ENCODE measurements at places on chromosomes 13 and 19.

DNA sequence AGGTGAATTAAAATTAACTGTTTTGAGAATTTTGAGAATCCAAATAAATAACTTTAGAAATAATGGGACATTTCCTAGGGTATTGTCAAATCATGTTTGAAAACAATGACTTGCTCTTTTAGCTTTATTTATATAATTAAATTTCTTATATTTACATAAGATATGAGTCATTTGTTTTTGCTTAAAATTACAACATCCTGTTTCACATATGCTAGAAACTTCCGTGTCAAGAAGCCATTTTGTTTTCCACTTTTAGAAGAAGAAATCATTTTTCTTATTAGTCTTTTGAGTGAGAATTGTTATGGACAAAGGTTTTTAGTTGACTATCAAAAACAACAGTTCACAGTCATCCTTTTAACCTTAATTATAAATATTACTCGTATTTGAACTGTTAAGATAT lies 48.2 kb downstream of the DPY19L3 start:
- no peak for DNase-seq

- DNase-seq: no peak
Observed at GRCh38 chr19:51150627-51151026, 8.5 kb downstream of the SIGLEC7 start.

DNA sequence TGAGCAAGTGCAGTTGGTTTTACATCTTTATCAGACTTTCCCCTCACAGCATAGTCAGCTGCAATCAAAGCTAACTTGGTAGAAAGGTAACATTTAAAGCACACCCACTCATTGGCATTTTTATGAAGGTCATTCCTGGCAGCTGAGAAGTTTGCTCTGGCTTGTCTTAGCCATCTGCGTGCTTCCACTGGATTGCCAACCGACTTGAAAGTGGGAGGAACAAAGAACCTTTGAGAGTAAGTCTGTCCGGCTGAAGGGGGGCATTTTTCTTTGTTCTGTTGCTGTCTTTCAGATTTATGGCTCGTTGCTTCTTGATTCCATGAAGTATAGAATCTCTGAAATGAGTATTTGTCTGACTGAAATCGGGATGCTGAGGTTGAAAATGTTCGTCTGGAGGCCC lies 103.1 kb downstream of the SACS start:
- DNase-seq: no peak

GRCh38 chr19:13613447-13613846 lies 107.2 kb upstream of the CACNA1A start:
- no peak for DNase-seq

GRCh38 chr13:34128661-34129060 lies 310.7 kb downstream of the RFC3 start:
- DNase-seq: no peak

DNA sequence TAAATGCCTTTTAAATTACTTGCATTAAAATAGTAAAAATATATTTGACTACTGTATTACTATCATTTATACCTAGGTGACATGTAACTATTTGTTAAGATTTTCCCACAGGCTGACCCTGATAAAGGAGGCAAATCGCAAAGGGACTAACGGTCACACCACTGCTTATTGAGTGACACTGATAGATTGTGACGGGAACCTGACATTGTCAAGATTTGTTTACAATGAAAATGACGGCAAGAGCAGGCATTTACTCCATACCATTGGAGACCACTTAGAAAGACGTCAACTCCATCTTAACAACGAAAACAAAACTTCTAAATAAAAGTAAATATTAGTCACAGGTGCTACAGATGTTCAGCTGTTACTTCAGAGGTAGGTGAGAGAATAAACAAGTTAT lies 289.0 kb downstream of the DACH1 start:
- DNase-seq: no peak

DNA sequence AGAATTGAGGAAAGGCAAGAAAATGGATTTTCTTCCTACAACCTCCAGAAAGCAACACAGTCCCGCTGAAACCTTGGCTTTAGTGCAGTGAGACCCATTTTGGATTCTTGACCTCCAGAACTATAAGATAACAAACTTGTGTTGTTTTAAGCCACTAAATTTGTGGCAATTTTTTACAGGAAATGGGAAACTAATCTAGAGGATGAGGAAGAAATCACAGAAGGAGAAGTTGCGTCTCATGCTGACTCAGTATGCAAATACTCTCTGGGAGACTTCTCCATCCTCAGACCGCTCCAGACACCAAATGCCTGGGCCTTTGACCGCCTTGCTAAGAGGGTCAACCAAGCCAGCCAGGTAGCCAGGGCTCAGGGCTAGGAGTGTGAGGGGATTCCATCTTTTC lies 13.1 kb upstream of the CEACAM16 start:
- DNase-seq: no peak

DNA sequence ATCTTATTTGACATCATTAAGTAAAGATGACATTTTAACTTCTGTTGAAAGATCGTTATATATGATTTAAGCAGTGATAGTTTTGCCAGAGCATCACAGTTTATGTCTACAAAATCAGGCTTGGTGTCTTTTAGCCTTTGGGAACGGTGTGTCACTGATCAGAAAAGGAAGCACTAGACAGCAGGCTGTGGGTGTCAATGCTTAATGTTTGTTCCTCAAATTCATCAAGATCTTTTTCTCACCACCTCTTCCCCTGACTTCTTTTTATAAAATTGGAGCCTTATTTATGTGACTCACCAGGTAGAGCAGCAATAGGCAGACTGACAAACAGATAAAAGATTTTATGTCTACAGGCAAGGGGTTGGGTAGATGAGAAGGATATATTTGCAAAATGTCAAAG lies 1558.5 kb downstream of the EFNB2 start:
- no peak for DNase-seq

- no peak for DNase-seq
Observed at GRCh38 chr13:39365879-39366278, 237.1 kb downstream of the LHFPL6 start.

- DNase-seq: no peak
Observed at GRCh38 chr19:1427221-1427920, 10.8 kb upstream of the RPS15 start.

GRCh38 chr13:99086267-99087097 lies 108.6 kb upstream of the DOCK9 start:
- peak; percentile 47 for DNase-seq

DNA sequence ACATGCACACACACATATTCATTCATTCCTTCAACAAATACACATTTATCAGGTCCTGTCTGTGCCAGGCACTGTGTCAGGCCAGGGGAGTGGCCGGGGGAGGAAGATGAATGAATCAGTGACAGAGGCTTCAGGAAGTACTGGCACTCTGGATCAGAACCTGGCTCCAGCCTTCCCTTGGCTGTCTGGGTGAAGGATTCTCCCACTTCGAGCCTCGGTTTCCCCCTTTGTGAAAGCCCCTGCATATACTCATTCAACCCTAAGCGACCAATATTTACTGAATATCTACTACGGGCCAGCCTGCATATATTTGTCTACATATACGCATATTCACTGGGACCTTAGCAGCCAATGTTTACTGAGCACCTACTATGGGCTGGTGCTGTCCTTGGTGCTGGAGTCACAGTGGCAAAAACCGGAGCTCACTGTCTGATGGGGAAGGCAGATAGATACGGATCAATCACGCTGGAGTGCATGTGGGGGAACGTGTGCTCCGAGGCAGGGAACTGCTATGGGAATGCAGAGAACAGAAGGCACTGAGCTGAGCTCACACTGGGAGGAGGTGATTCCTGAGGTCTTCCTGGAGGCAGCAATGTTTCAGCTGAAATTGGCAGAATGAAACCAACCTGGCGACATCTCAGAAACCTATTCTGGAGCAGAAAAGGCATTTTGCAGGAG lies 636 bp upstream of the ZNF579 start:
- DNase-seq: no peak

GRCh38 chr19:43610493-43610892 lies 1.4 kb upstream of the SRRM5 start:
- no peak for DNase-seq

Data from NCI-H526 treated with DMSO at 0.1 percent for 48 hours (cell line).